NCI-H1436 treated with DMSO at 0.1 percent for 48 hours (cell line): ENCODE measurements at places on chromosomes 7 and 10.

DNA sequence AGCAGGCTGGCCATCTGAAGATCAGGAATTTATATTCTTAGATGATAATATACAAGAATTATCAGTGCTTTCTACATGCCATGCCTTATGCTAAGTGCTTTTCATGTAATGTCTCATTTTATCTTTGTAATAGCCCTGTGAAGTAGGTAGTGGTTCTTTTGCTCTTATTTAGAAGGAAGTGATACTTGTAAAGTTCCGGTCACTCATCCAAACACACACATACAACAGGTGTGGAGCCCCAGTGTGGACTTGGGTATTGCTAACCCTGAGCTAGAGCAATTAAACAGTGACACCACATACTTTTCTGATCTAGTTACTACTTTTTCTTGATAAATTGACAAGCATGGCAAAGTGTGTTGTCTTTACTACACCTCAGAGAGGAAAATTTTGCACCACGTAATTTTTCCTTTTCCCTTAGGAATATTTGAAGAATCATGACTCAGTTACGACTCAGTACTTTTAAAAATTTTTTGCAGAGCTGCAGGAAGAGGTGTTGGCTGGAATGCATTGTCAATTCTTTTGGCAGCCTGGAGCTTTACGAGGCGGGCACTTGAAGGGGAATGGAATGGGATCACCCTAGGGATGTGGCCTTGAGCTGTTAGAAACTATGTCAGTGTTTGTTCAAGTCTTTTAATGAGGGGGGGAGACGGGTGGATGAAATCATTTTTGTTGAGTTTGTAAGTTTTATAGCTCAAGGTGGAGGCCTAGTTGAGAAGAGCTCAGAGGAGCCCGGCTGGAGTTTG is 212.5 kb upstream of the CELF2 start:
- no peak for DNase-seq

DNA sequence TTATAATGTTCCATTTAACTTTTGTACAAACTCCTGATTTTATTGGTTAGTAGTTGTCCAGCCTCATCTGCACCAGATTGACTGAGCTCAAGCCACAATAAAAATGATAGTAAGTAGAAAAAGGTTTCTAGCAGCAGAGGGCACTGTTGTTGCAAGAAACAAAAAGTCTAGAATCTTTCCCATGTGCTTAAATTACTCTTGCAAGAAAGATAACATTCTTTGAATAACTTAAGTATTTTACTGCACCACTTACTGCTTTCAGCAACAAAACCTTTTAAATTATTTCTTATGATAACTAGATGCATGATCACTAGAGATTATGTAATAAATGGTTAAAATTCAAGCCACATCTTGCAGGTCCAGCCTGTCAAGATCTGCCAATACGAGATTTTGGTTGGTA is 27.0 kb downstream of the LMOD2 start:
- no peak for DNase-seq

GRCh38 chr7:36300696-36301350 is 88.8 kb upstream of the ANLN start:
- no peak for DNase-seq

DNA sequence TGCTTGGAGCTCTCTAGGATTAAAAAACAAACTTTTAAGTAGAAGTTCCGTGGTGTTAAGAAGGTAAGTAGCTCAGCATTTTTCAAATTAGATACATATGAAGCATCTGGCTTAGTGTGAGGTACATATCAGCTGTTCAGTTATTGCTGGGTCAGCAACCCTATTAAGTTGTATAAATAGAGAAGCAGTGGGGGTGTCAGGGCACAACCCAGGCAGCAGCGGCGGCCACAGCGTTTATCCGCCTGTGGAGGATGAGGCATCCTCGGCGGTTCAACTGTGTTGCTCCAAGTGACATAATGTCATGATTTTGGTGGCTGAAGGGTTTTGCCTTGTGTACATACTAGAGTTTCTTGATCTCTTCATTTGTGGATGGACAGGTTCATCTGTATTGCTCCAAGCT is 54.6 kb upstream of the KIF5B start:
- DNase-seq: no peak

GRCh38 chr10:131018886-131019500 is 292.5 kb downstream of the TCERG1L start:
- no peak for DNase-seq

DNA sequence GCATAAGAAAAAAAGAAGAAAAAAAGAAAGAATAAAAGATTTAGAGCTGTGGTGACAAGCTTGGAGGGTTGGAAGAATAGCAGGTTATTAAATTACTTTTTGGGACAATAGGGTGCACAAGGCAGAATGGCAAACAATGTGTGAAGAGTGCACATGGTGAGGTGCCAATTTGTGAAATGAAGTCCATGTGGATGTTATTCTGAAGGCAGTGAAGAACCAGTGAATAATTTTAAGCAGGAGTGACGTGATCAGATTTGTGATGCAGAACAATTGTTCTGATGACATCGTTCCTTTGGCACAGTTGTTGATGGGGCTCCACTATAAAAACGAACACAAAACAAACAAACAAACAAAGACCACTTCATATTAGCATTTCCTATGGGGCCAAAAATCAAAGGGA is 700.3 kb downstream of the NRG3 start:
- no peak for DNase-seq

GRCh38 chr7:159331462-159331861 is 186.8 kb upstream of the VIPR2 start:
- DNase-seq: no peak
